Natural killer cell treated with Interleukin-12 subunit alpha and Interleukin-12 subunit beta and Interleukin-15 and Interleukin-18, amount 100 ng/mL, for 72 hours (primary cell): ENCODE measurements at places on chromosomes 4 and X. TPM values are rescaled to one million over a fixed set of nuclear protein-coding genes. Genes with fewer than 3 reads are reported as not detected.

The CCDC160 gene
- total RNA-seq: 0.21 TPM

The WNK3 gene
- 0.26 TPM for total RNA-seq

The SYTL4 gene
- 0.14 TPM for total RNA-seq

- no peak for DNase-seq
These were observed 54.0 kb upstream of the TMLHE start for GRCh38 chrX:155666741-155667140.

- DNase-seq: no peak
These were observed 5.5 kb downstream of the MED14 start for GRCh38 chrX:40729598-40730584.

- DNase-seq: no peak
These were observed 9.0 kb downstream of the ARAP2 start for GRCh38 chr4:36235306-36235705.
